Stimulated activated CD4-positive, alpha-beta T cell treated with anti-CD3 and anti-CD28 coated beads, Interleukin-1b, Interleukin-23, amount 100 ng/mL, for 1 hour (primary cell): ENCODE measurements at places on chromosomes 6 and 20.
A peak's percentile ranks its signal among the peaks of the same experiment; 100 is the strongest.

DNA sequence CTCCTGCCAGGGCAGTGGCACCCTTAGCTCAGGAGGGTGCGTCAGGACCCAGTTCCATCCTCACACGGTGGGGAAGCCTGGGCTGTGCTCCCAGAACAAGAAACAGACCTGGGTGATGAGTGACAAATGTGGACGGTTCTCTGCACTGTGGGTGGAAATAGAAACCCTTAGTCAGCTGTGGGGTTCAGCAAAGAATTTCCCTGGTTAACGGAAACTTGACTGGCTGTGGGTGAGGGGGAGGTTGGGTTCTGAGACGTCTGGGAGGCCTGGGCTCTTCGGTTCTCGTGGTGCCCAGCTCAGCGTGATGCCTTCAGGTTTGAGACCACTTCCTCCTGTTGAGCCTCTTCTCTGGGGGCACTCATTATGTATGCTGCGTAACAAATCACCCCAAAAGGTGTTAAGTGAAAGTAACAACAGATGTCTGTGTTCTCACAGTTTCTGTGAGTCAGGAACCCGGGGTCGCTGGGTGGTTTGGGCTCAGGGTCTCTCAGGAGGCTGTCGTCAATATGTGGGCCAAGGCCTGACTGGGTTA lies 53.1 kb upstream of the FAM83D start:
- peak; percentile 54 for DNase-seq

DNA sequence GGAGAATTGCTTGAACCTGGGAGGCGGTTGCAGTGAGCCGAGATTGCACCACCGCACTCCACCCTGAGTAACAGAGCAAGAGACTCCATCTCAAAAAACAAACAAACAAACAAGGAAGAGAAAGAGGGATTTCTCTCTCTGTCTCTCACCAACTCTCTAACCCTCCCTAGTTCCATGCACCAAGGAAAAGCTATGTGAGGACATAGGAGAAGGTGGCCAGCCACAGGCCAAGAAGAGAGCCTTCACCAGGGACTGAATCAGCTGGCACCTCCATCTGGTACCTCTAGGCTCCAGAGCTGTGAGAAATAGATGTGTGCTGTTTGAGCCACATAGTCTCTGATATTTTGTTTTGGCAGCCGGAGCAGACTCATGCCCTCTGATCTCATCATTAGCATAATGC lies 9.0 kb upstream of the FAM110A start:
- DNase-seq = no peak

DNA sequence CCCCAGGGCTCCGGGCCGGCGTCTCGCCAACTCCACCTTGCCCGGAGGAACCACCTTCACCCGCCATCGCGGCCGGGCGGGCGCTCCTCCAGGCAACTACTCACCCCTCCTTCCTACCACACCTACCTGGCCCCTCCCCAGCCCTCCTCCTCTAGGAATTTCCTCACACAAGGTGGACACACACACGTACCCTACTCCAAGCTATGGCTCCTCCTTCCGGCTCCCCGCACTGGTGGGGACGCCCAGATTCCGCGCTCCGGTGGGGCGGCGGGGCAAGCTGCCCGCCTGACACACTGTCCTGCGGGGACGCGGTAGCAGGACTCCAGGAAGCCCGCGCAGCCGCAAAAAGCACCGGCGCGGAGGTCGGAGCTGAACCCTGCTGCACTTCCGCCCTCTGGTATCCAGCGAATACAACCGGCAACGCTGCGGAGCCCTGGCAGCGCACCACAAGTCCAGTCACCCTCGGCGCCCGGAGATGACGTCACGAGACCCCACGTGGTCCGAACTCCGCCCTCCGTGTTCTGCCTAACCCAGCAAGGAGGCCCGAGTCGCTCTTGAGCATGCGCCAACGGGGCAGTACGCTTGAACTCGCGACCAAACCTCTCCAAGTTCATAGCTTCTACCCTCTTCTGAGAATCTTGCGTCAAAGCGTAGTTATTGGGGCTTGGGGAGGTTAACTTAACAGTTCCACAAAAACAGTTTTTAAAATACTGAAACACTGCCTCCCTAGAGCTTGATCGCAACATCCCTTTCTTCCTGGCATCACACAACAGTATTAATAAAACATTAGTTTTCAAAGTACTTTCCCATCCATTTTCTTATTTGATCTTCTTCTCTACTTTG lies at the start of gene ATG5:
TSS of gene ATG5 (minus strand) at position 425 of the 843 bp plus-strand sequence. CDS start 9,552 bp downstream, outside the sequence.
- DNase-seq = peak; percentile 99

- DNase-seq = no peak
Measured at GRCh38 chr6:168145747-168146596, 67.0 kb upstream of the FRMD1 start.

- no peak for DNase-seq
Measured at GRCh38 chr6:100177956-100178355, 183.9 kb upstream of the MCHR2 start.
